Activated CD4-positive, alpha-beta T cell treated with anti-CD3 and anti-CD28 coated beads, Interleukin-2, amount 50 U/mL, for 24 hours (primary cell): ENCODE measurements at places on chromosomes 11 and 22.

DNA sequence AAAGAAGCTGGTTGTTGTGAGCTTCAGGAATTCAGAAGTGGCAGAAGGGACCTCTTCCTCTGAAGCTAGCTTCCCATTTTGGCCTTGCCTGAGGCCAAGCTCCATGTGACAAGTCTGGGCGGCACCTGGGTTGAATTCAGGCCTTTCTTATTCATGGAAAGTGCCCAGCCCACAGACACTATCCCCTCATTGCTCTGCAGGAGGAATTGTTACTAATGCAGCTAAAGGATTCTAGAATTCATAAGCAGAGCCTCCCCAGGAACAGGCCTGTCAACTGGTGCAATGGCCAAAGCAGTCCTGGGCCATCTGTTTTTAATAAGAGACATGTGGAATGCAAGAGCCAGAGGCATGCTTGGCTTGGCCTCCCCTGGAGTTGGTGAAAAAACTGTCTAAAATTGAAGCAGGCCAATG, 71.4 kb downstream of the SLC1A2 start:
- DNase-seq = no peak

- DNase-seq = no peak
Measured at GRCh38 chr11:61092908-61093763, 9.2 kb upstream of the CD5 start.

DNA sequence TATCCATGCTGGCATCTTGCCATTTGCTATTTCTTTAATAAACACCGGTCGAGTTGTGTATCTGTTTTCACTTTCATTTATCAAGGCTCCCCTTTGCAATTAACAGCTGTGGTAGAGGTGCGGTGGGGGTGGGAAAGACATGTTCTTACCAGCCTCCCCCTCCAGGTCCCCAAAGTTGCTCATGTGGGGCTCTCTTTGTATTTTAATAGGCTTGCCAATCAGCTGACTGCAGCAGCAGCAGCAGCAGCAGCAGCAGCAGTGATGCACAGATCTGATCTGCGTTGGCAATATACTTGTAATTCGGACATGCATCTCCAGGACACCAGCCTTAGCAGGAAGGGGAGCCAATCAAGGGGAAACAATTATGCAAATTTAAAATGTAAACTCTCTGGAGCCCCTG, 40.3 kb upstream of the E2F8 start:
- DNase-seq = no peak

GRCh38 chr22:11629661-11630385, 3898.2 kb upstream of the OR11H1 start:
- no peak for DNase-seq
